Ureter (tissue), 1 donor: ENCODE measurements at places on chromosomes 4 and X. TPM values are rescaled to one million over a fixed set of nuclear protein-coding genes. Genes with fewer than 3 reads are reported as not detected.
A peak's percentile ranks its signal among the peaks of the same experiment; 100 is the strongest.

The FGB gene
- total RNA-seq, result 1.3 TPM

DNA sequence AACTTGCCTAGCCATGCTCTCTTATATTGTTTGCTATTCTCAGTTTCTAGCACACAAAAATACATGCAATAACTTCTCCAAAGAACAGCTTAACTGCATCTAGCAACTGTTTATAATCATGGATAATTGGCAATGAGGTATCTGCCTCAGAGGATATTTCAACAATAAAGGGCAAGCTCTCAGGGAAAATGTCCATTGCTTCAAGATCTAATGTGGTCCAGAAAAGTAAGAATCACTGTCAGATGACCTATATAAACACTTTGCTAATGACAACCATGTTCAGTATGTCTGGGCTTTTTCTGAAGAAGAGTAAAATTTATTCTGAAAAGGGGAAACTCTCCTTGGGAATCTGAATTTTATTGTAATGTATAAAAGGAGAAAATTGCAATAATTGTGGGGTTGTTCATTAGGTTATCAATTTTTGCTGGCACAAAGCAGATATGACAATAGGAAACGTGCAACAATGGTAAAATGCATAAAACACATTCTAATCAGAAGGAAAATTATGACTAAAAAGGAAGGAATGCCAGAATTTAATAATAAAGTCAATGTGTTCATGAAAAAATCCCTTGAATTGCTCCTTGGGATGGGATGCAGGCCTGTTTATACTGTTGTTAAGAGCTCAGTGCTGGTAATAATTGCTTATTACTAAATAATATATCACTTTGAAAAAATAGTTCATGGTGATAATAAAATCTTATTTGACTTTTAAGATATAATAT, 90.3 kb downstream of the ANTXR2 start:
- no peak for DNase-seq

DNA sequence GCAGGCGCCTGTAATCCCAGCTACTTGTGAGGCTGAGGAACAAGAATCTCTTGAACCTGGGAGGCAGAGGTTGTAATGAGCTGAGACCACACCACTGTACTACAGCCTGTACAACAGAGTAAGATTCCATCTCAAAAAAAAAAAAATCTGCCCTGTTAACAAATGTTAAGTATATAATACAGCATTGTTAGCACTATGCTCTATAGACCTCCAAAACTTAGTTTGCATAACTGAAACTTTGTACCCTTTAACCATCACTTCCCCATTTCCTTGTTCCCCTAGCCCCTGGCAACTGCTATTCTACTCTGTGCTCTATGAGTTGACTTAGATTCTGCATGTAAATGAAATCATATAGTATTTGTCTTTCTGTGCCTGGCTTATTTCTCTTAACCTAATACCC, 76.7 kb downstream of the TAB3 start:
- DNase-seq, result no peak

The CYLC1 gene
- not detected for total RNA-seq

The ADH1A gene
- total RNA-seq, result not detected

DNA sequence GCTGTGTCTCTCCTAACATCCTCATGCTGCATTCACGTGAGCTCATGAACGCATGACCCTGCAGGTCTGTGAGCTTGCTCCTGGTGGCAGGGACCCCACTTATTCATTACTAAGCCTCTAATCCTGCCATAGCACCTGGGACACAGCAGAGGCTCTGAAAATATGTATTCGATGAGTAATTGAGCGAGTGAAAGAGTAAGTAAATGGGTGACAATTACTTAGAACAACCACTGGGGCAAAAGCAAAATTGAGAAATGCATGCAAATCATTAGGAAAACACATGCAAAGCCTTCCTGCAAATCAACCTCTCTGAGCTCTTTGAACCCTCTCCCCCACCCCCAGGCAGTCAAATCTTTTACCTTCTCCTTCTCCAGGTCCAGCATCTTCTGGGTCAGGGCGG, 23.6 kb upstream of the C4orf50 start:
- no peak for DNase-seq

The GUCY1B1 gene
- 10.1 TPM for total RNA-seq

GRCh38 chrX:39195156-39195555, 393.9 kb downstream of the MID1IP1 start:
- no peak for DNase-seq

DNA sequence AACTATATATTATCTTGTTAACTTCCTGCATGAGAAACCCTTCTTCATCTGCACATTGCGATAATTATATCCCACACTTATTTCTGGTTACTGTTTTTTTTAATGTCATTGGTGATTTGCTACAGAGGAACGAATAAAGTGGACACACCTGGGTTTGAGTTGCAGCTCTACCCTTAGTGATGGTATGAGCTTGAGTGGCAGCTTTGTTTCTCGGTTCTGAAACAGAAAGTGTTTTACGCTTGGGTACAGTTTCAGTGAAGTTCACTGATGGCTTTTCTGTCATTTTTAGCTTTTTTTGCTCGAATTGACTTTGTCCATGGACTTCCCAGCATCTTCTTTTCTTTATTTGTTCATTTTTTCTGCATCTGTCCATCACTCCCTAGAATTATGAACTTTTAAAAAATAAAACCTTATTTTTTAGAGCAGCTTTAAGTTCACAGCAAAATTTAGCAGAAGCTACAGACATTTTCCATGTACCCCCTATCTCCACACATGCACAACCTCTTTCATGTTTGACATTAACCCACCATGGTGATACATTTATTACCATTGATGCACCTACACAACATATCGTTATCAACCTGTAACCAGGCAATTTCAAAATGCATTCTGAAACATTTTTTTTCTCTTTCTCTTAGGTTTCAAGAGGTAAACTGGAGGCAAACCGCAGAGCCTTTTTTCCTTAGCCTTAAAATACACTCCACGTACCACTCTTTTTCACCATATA, 1041.6 kb upstream of the PRKX start:
- DNase-seq, result no peak

- peak; percentile 66 for DNase-seq
These were observed 550 bp downstream of the CBR4 start for GRCh38 chr4:169009286-169010124.

DNA sequence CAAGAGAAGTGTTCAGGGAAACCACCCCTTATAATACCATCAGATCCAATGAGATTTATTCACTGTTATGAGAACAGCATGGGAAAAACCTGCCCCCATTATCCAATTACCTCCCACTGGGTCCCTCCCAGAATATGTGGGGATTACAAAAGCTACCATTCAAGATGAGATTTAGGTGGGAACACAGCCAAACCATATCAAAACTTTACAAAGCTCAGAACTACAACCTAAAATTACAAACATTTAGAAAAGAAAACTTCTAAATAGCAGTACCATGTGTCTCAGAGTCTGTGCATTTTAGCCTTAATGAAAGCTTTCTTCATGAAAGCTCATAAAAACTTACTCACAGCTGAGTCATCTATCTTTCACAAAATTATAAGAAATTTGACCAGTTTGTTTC, 1442.8 kb upstream of the PCDH7 start:
- no peak for DNase-seq

DNA sequence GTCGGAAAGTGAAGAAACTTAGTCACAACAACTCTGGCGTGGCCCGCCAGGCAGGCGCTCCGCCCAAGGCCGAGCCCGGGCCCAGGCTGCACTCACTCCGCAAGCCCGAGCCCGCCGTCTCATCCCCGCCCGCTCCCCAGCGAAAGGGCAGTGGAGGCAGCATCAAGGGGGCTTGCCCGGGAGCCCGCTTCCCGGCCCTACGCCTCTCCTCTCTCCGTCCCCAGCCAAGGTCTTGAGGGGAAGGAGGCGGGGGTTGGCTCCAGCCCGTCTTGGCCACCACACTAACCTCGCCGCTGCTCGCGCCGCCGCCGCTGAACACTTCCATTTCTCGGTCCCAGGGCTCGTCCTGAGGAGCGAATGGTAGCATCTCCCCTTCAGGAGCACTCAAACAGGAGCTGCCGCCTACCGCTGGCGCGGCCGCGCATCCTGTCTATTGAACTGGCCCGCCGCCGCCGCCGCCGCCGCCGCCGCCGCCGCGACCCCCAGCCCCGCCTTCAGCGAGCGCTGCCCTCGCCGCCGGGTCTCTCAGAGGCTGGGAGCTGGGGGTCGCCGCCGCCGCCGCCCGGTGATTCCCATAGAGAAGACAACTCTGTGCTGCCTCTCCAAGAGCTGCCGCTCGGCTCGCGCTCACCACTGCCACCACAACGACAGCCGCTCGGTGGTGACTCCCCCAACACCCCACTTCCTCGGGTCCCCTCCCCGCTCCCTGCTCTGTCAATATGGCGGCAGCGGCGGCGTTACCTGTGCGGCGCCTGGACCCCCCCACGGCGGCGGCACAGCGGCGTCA, at the start of gene RPS6KA6:
Gene RPS6KA6, minus strand, starts transcription at position 667 of the 787 bp plus-strand sequence. Its CDS starts 300 bp downstream, at position 367.
- peak; percentile 46 for DNase-seq

DNA sequence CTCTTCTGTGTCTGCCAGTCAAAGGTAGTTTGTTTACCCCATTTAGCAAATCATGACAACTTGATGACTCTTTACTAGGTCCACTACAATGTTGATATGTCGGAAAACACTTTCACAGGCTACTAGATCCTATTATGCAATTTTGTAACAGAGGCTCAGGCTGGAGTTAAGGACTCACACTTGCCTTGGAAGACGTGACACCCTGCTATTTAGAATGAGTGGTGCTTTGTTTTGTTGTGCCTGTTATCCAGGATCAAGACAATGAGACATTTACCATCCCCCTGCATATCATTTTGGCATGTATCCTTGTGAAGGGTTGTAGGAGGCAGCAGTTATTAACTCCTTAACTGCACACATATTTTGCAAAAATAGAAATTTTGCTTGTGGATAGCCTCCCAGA, 263.7 kb downstream of the IL1RAPL1 start:
- no peak for DNase-seq

DNA sequence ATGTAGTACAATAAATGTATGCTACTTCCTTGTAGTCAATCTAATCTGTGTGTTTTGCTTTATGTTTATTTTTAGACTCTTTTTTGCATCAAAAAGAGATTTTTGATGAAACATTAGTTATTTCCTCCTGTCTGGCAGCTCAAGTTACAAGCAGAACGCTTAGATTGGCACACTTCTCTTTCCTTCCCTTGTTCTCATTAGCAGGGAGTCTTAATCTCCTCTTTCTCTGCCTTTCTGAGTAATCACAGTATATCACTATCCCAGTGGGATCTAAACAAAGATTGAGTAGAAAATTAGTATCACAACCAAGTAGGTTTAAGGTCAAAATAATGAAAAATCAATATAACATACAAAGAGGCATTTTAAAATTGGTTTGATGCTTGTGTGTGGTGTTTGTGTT, 1192.6 kb downstream of the C4orf33 start:
- DNase-seq, result no peak

- peak; percentile 46 for DNase-seq
These were observed 160 bp downstream of the LCORL start for GRCh38 chr4:18021470-18021719.

- no peak for DNase-seq
These were observed 18.0 kb upstream of the TBC1D14 start for GRCh38 chr4:6891436-6892170.

The MAGEB2 gene
- not detected for total RNA-seq

The GAGE13 gene
- not detected for total RNA-seq

- no peak for DNase-seq
These were observed 10.3 kb downstream of the CENPI start for GRCh38 chrX:101108284-101108683.

The RNF150 gene
- 19.8 TPM for total RNA-seq

DNA sequence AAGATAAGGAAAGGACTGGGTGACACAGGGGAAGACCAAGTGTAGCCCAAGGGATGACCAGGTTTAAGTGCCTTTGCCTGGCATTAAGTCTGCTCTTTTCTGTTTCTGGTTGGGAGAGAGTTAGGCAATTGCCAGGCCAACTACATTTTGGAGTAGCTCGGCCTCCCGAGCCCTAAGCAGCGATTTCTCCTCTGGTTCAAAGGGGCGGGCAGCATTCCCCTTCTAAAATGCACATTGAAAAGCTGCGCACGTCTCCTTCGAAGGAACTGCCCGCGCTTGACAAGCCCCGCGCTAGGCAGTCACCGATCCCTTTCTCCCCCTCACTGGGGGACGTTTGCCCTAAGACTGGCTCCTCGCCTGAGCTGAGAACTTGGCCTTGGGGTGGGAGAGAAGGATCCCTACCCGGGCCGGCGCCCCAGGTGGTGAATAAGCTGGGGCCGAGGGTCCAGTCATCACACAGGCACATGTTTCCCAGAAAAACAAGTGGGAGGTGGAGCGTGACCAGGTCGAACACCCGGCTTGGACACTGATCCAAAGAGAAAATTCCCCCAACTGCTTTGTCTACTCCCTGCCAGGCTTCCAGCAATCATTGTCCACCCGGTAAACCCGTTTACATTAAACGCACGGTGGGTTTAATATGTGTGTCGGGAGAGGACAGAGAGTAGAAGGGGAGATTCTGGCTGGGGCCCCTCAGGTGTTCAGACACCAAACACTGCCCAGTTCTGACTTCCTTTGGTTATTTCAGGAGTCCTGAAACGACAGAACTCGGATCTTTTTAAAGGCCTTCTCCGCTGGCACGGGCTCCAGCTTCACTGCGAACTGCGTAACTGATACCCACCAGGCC, 4.0 kb downstream of the ARX start:
- no peak for DNase-seq

- DNase-seq, result no peak
These were observed 56.7 kb downstream of the PROM1 start for GRCh38 chr4:16027114-16027513.

The CTBP1 gene
- 171 TPM for total RNA-seq

The SATL1 gene
- total RNA-seq, result not detected

The GALNTL6 gene
- total RNA-seq, result 0.29 TPM

The SPIN2A gene
- 1.4 TPM for total RNA-seq

DNA sequence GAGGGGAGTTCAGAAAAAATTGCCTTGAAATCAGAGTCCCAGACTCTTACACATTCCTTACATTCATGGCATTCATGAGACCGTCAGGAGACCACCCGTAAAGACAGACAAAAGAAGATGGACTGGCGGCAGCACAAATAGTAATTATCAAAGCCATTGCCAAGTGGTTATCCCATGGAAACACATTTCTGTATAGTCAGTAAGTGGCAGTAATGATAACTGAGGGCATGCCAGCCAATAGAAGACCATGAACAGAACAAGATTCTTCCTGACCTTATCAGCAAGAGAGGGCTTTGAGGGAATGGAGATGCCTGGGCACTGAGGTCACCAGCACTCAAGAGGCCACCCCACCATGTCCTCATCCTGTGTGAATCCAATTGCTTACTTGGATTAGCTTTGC, 121.7 kb upstream of the HCCS start:
- DNase-seq, result no peak

The DMRTC1 gene
- total RNA-seq, result not detected

The SYTL5 gene
- 8.2 TPM for total RNA-seq

DNA sequence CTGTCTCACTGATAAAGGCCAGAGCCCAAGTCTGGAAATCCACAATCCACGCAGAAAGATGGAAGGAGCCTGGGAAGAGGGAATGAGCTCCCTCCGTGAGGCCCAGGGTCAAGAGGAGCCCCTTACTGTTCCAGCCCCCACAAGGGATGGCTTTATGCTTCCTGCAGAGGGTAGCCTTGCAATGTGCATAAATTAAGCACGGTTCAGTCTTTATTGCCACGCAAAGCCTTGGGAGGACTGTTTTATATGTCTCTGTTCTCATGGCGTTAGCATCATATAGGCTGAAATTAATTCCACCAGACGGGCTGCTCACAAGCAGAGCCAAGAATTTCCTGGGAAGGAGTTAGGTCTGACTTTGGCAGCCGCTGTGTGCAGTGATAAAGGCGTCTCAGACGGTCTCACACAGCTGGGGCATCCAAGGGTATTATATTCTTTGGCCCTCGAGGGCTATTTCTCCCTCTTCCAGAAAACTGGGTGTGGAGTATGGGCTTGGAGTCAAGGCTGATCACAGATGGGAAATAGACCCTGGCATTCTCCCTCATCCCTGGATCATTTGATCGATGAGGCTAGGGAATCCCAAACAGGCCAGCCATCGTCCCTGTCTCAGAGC, 38.5 kb downstream of the CYTL1 start:
- DNase-seq, result no peak

The PLAC1 gene
- 0.42 TPM for total RNA-seq
